ENCODE measurements at places on chromosomes 7 and 10.

- DNase-seq, result no peak
These were observed 283.0 kb downstream of the USP6NL start for GRCh38 chr10:11328264-11329061.

DNA sequence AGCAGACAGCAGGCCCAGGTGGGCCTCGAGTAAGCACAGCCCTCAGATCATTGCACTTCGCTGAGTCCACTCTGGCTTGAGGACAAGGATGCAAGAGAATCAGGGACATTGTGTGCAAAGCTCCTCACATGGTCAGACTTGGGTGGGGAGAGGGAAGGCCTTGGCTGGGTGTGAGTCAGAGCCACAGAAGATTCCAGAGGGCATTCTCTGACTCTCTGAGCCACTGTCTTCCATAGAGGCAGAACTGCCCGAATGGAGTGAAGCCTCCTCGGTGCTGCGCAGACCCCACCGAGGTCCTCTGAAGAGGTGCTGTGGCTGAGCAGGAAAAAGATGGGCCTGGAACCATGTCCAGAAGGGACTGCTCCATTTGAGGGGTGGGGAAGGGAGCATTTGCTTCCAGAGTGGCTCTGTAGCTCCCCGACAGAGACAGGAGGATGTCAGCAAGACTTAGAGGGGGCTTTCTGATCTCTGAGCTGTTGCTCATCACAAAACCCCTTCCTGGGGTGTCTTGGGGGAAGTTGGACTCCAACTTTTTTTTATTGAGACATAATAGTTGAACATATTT is 120.8 kb downstream of the PTPN20 start:
- no peak for DNase-seq

GRCh38 chr10:60413306-60414012 is 23.8 kb upstream of the ANK3 start:
- DNase-seq, result no peak

DNA sequence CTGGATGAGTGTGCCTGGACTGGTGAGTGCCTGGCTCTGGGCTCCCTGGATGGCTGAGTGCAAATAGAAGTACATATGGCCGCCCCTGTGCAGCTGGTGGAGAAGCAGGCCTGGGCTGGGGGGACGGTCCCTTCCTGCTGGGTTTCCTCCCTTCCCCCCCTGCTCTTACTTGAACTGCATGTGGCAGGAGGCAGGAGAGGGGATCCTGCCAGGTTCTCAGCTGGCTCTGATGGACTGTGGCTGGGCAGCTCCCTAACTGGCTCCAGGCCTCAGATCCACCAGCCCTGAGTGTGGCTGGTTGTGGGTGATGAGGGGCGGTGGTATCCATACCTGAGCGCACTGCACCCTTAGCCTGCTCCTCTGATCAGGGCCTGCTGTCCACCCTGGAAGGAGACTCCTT is 26.9 kb downstream of the ADCY1 start:
- no peak for DNase-seq

GRCh38 chr7:15084368-15084767 is 181.8 kb upstream of the DGKB start:
- no peak for DNase-seq

- DNase-seq, result no peak
These were observed 10.7 kb upstream of the COMTD1 start for GRCh38 chr10:75246506-75246905.

GRCh38 chr10:31358688-31359330 is 39.8 kb downstream of the ZEB1 start:
- DNase-seq, result no peak

DNA sequence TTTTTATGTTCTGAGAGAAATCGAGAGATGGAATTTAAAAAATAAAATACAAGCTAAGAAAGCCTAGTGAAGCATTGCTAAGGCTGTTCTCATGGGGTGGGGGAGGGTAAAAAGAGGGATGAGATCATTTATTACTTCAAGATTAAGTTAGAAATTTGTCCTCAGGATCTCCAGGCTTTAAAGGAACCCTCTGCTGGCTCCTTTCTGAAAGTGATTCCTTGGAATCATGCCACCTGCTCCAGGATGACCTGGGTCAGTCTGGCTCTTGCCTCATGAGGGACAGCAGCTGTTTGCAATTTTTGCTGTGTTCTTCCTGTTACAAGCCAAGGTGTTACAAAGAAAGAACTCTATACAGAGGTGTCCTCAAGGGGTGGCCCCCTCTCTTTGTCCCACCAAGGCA is 69.8 kb downstream of the CDK1 start:
- DNase-seq, result no peak

- DNase-seq, result no peak
These were observed 317.8 kb downstream of the SNX13 start for GRCh38 chr7:17622451-17622850.

- no peak for DNase-seq
These were observed 141.4 kb upstream of the RET start for GRCh38 chr10:42935466-42935865.

- DNase-seq, result no peak
These were observed 74.8 kb downstream of the CDK1 start for GRCh38 chr10:60853107-60853506.
